Epithelial cell of esophagus (primary cell): ENCODE measurements at places on chromosomes 2 and 18.
A peak's percentile ranks its signal among the peaks of the same experiment; 100 is the strongest.

GRCh38 chr2:38835015-38835601, 40.6 kb downstream of the DHX57 start:
- DNase-seq = peak; percentile 36

DNA sequence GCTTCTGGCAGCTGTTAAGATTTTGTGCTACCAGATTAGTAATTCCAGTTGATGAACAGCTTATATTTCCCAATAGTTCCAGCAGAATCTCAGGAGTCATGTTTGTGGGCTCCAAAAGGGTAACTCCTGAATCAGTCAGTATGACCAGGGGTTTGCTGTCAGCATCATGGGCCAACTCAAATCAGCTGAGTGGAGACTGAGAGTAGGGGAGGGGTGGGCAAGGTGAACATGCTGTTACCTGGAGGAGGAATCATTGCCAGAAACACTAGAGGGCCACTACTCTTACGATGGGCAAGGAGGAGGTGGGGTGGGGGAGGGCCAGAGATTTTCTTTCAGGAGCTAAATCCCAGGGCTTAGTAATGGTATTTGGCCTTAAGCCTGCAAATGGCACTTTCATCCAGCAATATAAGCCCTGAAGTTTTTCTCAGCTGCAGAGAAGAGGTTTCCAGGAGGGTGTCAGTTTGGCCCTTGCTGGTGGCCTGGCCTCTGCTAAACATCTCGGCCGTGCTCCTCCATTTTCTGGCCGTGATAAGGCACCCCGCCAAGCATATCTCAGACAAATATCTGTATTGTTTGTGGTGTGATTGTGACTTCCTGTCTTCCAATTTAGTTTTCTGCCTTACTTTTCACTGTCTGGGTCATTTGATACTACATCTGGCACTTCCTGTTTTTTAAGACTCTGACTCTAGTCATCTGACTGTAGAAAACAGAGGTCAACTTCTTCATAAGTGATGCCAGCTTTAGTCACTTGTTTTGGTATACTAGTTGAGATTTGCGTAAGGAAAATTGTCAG, 120.5 kb upstream of the CXCR4 start:
- peak; percentile 80 for DNase-seq

GRCh38 chr2:215624423-215624829, 188.6 kb upstream of the FN1 start:
- DNase-seq = peak; percentile 90

- no peak for DNase-seq
Observed at GRCh38 chr18:41922841-41923240, 32.2 kb upstream of the PIK3C3 start.

DNA sequence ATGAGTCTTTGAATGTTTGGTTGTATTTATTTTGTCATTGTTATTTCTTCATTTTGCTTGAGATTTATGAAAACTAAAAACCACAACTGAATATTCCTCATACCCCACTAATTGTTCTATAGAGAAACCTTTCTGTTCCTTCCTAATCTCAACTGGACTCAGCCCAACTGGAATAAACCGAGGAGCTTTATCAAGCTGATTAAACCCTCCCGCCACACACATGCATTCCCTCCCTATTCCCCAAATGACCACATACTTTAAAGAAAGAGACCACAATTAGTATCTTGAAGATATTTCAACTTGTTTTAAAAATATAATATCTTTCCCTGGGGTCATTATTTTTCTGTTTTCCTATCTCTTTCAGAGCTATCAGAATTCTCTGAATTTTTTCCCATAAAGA, 107.5 kb downstream of the OSR1 start:
- no peak for DNase-seq

- no peak for DNase-seq
Observed at GRCh38 chr2:69791045-69791444, 38.4 kb upstream of the GMCL1 start.
